ENCODE measurements at places on chromosomes 11 and 22. TPM values are rescaled to one million over a fixed set of nuclear protein-coding genes. Genes with fewer than 3 reads are reported as not detected.

DNA sequence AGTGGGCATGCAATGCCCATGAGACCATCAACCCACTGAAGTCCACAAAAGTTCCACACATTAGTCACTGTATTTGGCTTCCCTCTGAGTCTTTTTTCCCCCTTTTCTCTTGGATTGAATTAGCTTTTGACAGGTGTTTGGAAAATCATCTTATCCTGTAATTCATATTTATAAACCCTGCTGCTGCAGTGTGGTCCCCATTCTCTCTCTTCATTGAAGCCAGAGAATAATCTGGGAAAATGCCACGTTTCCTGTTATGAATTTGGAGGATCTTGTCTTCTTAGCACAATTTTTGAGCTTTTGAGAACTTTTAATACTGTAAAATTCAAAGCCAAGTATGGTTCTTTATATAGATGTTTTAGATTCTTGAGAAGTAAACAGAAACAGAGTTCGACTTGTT lies 84.8 kb downstream of the UVRAG start:
- DNase-seq: no peak

DNA sequence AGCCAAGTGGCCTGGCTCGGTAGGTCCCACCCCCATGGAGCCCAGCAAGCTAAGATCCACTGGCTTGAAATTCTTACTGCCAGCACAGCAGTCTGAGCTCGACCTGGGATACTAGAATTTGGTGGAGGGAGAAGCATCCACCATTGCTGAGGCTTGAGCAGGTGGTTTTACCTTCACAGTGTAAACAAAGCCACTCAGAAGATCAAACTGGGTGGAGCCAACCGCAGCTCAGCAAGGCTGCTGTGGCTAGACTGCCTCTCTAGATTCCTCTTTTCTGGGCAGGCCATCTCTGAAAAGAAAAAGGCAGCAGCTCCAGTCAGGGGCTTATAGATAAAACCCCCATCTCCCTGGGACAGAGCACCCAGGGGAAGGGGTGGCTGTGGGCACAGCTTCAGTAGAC lies 22.3 kb upstream of the OR5B21 start:
- no peak for DNase-seq

GRCh38 chr11:46701078-46701654 lies 335 bp downstream of the ZNF408 start:
- DNase-seq: no peak

DNA sequence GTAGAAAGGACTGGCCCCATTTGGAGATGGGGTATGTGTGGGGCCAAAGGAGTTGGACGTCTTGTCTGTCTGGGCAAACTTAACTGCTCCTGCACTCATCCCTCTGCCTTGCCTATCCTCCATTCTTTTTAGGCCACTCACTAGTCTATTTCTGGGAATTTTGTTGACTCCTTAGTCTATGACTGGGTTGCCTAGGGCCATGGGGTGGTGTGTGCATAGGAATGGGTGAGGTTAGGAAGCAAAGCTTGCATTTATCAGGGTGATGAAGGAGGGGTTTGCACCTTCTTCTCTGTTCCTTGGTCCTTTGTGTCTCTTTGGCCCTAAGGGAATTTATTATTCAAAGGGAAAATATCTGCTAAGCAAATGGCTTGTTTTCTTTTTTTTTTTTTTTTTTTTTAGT lies 80.9 kb upstream of the OR9Q1 start:
- DNase-seq: no peak

GRCh38 chr22:25153961-25154666 lies 45.5 kb upstream of the CRYBB3 start:
- DNase-seq: no peak

DNA sequence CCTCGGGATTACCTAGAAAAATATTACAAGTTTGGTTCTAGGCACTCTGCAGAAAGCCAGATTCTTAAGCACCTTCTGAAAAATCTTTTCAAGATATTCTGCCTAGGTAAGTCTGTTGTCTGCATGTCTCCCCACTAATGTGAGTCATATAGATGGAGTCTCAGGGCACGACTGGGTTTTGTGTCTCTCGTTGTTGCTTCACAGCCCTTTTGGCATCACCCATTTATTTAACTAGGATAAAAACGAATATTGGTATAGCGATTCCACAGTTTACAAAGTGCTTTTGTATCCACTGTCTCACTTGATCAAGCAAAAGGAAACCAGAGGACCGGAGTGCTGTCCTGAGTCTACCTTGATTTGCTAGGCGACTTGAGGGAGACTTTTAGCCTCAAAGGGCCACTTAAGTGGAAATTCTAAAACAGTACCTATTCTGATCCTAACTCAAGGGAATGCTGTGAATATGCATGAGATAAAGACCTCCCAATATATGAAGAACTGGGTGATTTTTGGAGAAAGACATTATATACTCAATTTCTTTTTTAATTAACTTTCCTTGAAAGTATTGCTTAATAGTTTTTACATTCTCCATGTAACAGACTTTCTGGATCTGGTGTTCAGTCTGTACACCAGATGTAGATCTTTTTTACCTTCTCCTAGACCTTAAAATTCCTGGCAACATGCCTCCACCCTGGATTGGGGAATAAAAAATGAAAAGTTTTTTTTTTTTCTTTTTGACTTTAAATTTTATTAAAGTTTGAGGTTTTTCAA lies 590 bp downstream of the NNMT start:
- peak; percentile 21 for DNase-seq

- DNase-seq: no peak
These were observed 36.7 kb downstream of the SHISAL1 start for GRCh38 chr22:44276041-44276440.

- no peak for DNase-seq
These were observed 93.0 kb downstream of the SLC1A2 start for GRCh38 chr11:35326266-35326879.

GRCh38 chr11:111642542-111642941 lies 40.3 kb downstream of the SIK2 start:
- DNase-seq: no peak

DNA sequence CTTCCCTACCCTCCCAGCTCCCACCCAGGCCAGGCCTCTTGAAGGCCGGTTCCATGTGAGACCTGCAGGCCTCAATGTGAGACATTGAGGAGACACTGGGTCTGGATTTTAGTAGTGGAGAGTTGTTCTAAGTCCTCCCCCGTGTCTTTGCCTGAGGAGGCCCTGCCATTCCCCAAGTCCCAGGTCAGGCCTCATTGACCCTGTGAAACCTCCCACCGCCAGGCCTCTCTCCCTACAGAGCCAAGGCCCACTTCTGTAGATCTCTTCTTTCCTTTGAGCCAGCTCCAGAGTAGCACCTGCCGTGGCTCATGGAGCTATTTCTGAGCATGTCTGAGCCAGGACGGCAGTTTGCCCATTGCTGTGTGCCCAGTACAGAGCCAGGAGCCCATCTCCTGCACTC lies 1419.6 kb downstream of the TBC1D22A start:
- peak; percentile 68 for DNase-seq

DNA sequence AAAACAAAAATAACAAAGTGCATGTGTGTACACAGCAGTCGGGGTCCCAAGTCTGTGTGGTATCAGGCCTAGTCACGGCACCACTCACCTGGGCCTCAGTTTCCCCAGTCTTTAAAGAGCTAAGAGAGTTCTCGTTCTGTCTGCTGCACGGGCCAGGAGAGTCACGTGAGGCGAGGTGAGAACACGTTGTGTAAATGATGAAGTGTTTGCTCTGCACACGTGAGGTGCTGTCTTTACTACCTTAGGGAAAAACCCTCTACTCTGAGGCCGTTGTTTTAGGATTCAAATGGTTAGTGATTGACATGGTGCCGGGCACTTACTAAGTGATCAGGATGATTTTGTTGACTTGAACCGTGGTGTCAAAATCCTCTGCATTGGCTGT lies 86.5 kb upstream of the PPARA start:
- no peak for DNase-seq

DNA sequence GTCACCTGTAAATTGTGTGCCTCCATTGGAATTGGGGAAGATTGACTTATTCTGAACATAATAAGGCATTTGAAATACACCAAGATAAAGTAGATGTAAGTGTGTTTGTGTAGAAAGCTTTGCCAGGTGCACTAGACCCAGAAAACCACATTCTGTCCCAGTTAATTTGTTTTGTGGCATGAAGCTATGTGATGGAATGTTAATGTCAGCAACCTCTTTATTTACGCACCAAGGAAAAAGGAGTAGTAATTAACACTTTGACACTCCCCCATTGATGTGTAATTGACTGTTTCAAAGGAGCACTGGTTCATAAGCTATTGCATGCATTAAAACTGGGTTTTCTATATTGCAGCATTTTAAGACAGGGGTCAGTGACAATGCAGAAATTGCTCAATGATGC lies 14.3 kb downstream of the EIF3M start:
- DNase-seq: no peak

GRCh38 chr11:122937983-122938382 lies 43.7 kb downstream of the BSX start:
- no peak for DNase-seq

- no peak for DNase-seq
These were observed 48.3 kb downstream of the RAB30 start for GRCh38 chr11:83023410-83023809.

- no peak for DNase-seq
These were observed 89.0 kb upstream of the GRK3 start for GRCh38 chr22:25475257-25476022.

GRCh38 chr11:256952-257737 lies 20.4 kb downstream of the PSMD13 start:
- peak; percentile 70 for DNase-seq

- no peak for DNase-seq
These were observed 2.3 kb downstream of the UPK3A start for GRCh38 chr22:45286854-45287551.

DNA sequence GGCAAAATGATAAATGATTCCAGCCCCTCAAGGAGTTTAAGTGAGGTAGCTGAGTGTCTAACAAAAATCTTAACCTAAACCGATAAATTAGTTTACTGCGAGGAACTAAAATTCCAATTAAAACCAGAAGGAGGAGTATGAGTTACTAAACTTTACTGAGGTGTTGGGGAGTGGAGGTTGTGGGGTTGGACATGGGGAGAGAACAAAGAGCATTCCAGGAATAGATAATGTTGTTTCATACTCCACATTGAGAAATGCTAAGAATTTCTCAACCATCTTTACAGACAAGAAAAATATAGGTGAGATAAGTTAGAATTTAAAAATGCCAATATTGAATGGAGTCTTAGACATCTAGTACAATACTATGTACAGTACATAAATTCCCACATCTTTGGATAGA lies 488.6 kb downstream of the METTL15 start:
- no peak for DNase-seq

GRCh38 chr22:50004918-50005317 lies 7.6 kb downstream of the IL17REL start:
- no peak for DNase-seq

- DNase-seq: no peak
These were observed 21.3 kb downstream of the OR10A6 start for GRCh38 chr11:7909585-7910285.

GRCh38 chr11:34492806-34493414 lies 20.7 kb downstream of the ELF5 start:
- DNase-seq: no peak

- no peak for DNase-seq
These were observed 1.3 kb upstream of the SLC39A13 start for GRCh38 chr11:47406896-47407745.

- DNase-seq: no peak
These were observed 13.8 kb upstream of the PVALB start for GRCh38 chr22:36830601-36831000.

- no peak for DNase-seq
These were observed 790 bp upstream of the TMEM41B start for GRCh38 chr11:9315078-9315688.

- no peak for DNase-seq
These were observed 424.6 kb upstream of the CADM1 start for GRCh38 chr11:115928811-115929210.

TRIM49 gene
- total RNA-seq: not detected

UBQLN3 gene
- total RNA-seq: not detected

MMP3 gene
- not detected for total RNA-seq

TRIM51 gene
- total RNA-seq: not detected

RIMBP3B gene
- total RNA-seq: 0.59 TPM

PKP3 gene
- total RNA-seq: 0.40 TPM

MRGPRG gene
- not detected for total RNA-seq

C11orf65 gene
- total RNA-seq: 0.35 TPM

NRGN gene
- 1.0 TPM for total RNA-seq

C11orf52 gene
- total RNA-seq: 0.42 TPM

C22orf31 gene
- total RNA-seq: not detected
